ENCODE measurements at places on chromosomes 1 and 21. TPM values are rescaled to one million over a fixed set of nuclear protein-coding genes. Genes with fewer than 3 reads are reported as not detected.

- DNase-seq: no peak
- H3K4me1 ChIP-seq: no peaks in the 10 kb centered on the region
- no peak overlapping the region for H3K4me3 ChIP-seq
- no peak overlapping the region for H3K27ac ChIP-seq
- no peaks in the 10 kb centered on the region for H3K36me3 ChIP-seq
- H3K27me3 ChIP-seq: no peaks in the 10 kb centered on the region
Observed at GRCh38 chr21:42026082-42026435, 15.9 kb upstream of the ZBTB21 start.

- no peak overlapping the region for H3K27ac ChIP-seq
- H3K27me3 ChIP-seq: no peaks in the 10 kb centered on the region
- no peaks in the 10 kb centered on the region for H3K4me1 ChIP-seq
- H3K4me3 ChIP-seq: no peak overlapping the region
Observed at GRCh38 chr1:118970451-118970850, 17.7 kb downstream of the TBX15 start.

DNA sequence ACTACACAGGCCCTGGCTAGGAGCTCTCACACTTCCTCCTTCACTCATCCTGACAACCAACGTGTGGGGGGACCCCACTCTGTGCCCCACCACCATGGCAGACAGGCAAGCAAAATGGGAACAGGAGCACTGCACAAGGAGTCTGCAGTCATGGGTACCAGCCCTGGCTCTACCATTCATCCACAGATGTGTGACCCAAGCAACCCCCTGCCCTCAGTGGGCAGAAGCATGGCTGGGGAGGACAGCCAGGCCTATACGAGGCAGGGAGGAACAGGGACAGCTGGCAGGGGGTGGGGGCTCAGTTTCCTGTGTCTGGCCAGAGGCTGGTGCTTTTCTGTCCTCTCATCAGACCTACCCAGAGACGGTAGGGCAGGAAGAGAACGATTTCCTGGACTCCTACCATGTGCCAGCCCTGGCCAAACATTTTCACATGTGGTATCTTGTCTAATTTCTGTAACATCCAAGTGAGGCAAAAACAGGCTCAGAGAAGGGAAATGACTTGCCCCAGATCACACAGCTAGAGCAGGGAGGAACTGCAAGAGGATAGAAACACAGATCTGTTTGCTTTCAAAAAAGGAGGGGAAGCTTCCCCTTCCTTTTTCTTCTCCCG is 178.0 kb downstream of the HIVEP3 start:
- no peaks in the 10 kb centered on the region for H3K36me3 ChIP-seq
- no peaks in the 10 kb centered on the region for H3K4me1 ChIP-seq
- H3K27me3 ChIP-seq: no peaks in the 10 kb centered on the region
- H3K4me3 ChIP-seq: no peak overlapping the region

The NT5C1A gene
- total RNA-seq: 2.3 TPM

GRCh38 chr1:61254634-61255357 is 172.4 kb downstream of the NFIA start:
- peaks cover 30% of the 10 kb centered on the region for H3K4me1 ChIP-seq
- no peak for DNase-seq
- no peaks in the 10 kb centered on the region for H3K27me3 ChIP-seq
- no peaks in the 10 kb centered on the region for H3K36me3 ChIP-seq
- no peak overlapping the region for H3K27ac ChIP-seq
